ENCODE measurements at places on chromosomes 2 and 18.

GRCh38 chr2:218027426-218028188 lies 24.8 kb upstream of the TNS1 start:
- DNase-seq, result no peak

DNA sequence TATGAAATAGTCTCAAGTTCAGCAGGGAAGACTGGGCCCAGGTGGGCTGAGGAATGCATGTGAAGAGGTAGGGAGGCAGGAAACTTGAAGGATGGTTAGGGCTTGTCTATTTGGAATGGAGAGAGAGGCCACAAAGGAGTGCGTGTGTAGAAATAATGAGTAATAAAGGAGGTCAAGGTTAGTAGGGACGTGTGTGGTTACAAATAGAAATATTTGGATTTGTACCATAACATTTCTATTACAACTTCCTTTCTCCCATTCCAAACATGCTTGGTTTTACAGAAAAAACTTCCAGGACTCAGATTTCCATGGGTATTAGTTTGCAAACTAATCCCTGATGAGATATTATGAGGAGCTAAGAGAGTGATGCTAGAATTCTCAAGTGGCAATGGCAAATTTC lies 280.6 kb downstream of the NCKAP5 start:
- DNase-seq, result no peak

DNA sequence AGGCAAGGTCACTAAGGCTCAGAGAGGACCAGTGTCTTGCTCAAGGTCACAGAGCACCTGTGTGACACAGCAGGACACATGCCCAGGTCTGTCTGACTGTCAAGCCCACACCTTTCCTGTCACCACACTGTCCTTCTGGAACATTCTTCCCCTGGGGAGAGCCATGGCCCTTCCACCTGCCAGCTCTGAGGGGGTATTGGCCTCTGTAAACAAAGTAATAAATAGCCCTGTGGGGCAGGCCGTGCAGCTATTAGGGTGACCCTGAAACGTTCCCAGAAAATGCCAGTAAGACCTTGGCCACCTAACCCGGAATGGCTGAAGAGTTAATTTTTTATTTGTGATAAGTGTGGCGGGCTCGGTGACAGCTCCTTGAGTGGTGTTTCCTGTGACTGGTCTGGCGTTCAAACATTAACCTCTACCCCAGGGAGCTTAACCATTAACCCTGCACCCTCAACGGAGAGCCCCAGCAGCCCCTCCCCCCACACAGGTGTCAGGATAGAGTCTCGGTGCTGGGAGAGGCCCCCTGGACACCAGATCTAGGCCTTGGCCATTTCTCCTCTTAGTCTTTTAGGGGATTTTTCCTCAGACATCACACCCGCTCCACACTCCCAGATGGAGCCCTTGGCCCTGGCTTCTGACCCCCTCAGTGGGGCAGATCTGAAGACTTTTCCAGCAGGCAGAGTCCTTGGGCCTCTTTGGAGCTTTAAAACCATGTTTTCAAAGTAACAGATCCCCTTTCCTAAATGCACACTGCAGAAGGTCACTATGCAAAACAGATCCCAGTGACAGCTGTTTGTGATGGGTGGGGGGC lies 36.6 kb downstream of the SCTR start:
- peak; percentile 31 for DNase-seq

GRCh38 chr2:102449370-102449974 lies 23.6 kb upstream of the SLC9A4 start:
- DNase-seq, result peak; percentile 27

DNA sequence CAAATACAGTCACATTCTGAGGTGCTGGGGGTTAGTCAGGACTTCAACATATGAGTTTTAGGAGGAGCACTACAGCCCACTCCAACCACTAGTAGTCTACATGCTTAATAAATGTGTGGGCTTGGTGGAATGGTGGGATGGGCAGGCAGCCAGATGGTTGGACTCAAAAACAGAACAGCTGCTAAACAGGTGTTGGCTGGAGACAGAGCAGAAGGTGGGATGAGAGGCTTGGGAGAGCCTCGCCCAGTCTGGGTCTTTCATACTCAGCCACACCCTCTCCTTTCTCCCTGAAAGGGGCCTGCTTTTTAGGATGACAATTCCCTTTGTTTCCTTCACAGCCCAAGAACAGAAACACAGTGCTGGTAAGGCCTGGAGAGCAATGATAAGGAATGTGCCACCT lies 143.9 kb upstream of the KLHL29 start:
- DNase-seq, result no peak

GRCh38 chr2:3483227-3483985 lies 35.9 kb downstream of the ADI1 start:
- DNase-seq, result no peak

GRCh38 chr2:187702157-187702556 lies 147.9 kb upstream of the TFPI start:
- DNase-seq, result no peak
